ENCODE measurements at places on chromosomes 5 and 9.

DNA sequence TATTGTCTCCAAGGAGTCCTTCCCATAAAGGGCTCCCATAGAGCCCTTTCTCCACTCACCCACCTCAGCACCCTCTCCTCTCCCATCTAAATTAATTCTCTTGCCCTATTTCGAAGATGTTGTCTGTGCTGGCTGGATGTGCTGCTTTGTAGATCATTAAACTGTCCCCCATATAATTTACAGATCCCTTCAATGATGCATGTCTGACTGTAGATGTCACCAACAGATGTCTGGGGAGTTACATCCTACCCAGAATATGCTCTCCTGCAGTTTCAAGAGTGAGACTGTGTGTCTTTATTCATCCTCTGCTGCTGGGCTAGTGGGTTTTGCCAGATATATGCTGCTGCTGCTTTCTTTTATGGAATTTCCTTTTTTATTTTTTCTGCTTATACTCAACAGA is 351.2 kb downstream of the MLLT3 start:
- DNase-seq = no peak

DNA sequence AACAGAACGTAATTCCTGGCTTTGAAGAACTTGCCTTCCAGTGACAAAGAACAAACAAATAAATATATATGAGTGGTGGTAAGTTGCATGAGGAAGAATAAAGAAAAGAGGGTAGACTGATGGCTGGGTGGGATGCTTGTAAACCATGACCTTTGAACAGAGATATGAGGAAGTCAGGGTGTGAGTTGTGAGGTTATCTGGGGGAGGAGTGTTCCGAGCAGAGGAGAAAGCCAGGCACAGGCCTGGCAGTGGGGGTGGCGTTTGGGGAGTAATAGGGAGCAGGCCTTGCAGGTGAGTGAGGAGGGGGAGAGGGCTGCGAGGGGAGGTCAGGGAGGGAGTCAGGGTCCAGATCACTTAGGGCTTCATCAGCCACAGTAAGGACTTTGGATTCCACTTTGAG is 213.4 kb downstream of the PTTG1 start:
- DNase-seq = no peak

GRCh38 chr9:69168709-69169217 is 5.3 kb upstream of the TJP2 start:
- no peak for DNase-seq

GRCh38 chr5:90479611-90480385 is 5.1 kb downstream of the POLR3G start:
- DNase-seq = no peak

- no peak for DNase-seq
These were observed 66.7 kb upstream of the PRDM9 start for GRCh38 chr5:23440703-23441102.

All from D721Med (cell line).